GM06990 (cell line): ENCODE measurements at places on chromosomes 4 and X.

DNA sequence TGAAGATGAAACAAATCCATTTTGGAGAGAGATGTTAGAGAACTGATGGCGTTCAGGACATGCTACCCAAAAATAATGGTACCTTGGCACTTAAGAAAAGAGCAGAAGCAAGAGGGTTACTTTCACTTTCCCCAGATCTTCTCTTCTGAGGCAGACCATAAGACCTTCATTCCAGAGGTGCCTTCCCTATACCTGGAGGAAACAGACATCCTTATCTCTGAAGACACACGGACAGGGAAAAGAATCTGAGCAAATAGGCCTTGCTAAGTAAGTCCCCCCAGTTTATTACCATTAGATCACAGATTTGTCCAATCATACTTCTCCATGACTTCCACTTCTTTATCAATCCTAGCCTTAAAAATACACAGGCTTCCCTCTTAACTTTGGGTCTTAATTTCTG is 2.0 kb upstream of the FGF2 start:
- no peak for DNase-seq

DNA sequence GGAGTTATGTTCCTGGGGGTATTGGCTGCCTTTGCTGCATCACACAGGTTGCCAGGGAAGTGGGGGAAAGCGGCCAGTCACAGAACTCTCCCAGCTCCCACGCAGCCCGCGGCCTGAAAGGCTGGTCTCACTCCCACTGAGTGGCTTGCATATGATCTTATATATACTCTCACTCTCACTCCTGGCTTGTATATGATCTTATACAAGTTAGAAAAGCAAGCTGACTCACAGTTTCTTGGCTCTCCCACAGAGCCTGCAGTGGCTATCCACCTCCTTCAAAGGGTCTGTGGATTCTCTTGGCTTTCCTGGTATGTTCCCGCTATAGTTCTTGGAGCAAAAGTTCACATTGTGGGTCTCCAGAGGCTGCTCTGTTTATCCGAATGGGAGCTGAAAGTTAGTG is 833.5 kb upstream of the GALNTL6 start:
- DNase-seq: no peak

DNA sequence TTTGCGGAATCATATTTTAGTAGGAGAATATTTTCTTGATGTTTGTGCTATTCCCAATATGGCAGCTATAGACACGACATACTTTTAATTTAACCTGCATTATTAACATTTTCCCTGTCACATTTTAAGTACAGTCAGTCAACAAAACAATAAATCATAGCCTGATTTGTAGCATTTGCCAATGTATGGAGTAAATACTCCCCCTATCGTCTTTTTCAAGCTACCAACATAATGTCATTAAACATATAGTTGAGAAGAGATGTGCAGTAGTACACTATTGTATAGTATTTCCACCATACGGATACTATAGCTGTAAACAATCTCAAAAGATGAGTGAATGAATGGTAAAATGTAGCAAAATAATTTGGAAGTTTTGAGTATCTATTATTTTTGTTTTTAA is 303.7 kb upstream of the MAGEB2 start:
- DNase-seq: no peak

DNA sequence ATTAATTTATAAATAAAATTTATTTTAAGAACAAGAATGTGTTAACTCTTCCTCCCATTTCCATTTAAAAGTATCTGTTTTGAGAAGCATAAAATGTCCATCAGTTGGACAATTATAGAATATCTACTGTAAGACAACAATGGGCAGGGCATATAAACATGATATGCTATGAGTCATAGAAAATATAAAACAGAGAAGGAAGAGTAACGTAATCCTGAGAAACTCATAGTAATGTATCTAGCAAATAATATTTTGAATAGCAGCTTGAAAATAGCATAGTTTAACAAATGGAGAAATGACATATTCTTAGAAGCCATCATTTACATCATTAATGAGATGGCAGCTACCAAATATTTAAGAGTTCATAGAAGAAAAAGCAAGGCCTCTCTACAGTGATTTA is 820.3 kb upstream of the PCDH10 start:
- no peak for DNase-seq

- DNase-seq: no peak
Measured at GRCh38 chr4:119643306-119644042, 14.9 kb upstream of the PDE5A start.

GRCh38 chr4:118099106-118099505 is 64.8 kb downstream of the NDST3 start:
- DNase-seq: no peak

DNA sequence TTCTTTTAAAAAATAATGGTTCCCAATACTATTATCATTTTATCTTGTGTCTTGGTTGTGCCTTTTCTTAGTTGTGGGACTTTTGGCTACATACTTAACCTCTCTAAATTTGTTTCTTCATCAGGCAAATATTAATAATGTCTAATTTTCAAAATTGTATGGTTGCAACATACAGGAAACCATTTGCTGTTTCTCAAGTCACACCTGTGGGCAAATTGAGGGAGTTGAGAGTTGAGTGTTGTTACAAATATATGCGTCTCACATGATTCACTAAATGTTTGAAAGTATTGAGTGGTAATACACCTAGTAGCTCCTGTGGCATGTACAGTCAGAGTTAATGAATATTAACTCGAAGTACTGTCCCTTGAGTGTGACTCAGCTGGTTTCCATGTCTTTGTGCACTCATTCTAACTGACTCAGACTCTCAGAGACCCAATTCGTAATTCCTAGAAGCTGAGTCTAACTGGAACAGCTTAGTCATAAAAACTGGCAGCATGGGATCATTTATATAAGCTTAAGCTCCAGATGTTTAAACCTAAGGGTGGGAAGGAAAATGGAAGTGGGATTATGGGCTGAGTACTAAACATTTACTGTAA is 802.4 kb downstream of the TRIML1 start:
- no peak for DNase-seq

DNA sequence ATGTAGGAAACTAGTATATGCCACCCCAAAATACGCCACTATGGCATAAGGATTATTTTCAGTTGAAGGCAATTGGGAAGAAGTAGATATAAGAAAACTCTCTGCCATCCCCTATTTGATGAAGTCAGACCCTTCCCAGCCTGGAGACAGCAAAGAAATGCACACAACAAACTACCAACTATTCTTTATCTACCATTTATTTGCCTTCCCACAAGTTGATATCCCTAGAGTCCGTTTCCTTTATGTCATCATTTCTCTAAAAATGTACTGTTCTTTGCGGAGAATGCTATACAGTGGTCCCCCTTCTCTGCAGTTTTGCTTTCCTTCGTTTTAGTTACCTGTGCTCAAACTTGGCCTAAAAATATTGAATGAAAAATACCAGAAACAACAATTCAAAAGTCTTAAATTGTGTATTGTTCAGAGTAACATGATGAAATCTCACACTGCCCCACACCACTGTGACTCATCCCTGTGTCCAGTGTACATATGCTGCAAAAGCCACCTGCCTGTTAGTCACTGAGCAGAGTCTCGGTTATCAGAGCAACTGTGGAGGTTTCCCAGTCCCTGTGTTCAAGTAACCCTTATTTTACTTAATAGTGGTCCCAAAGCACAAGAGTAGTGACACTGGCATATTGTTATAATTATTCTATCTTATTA is 152.3 kb downstream of the WDFY3 start:
- no peak for DNase-seq

DNA sequence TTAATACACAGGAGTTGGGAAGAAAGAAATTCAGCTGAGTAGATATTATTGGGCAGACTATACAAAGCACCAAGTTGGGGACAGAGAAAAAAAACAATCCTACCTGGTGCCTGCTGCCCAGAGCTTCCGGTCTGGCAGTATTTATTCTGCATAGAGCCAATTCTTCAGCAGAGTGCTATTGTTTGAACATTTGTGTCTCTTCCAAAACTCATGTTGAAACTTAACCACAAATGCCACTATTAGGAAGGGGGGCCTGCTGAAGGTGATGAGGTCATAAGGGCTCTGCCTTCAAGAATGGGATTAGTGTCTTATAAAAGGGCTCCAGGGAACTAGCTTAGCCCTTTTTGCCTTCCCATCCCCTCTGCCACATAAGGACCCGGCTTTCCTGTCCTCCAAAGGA is 136.2 kb downstream of the EVC2 start:
- no peak for DNase-seq

DNA sequence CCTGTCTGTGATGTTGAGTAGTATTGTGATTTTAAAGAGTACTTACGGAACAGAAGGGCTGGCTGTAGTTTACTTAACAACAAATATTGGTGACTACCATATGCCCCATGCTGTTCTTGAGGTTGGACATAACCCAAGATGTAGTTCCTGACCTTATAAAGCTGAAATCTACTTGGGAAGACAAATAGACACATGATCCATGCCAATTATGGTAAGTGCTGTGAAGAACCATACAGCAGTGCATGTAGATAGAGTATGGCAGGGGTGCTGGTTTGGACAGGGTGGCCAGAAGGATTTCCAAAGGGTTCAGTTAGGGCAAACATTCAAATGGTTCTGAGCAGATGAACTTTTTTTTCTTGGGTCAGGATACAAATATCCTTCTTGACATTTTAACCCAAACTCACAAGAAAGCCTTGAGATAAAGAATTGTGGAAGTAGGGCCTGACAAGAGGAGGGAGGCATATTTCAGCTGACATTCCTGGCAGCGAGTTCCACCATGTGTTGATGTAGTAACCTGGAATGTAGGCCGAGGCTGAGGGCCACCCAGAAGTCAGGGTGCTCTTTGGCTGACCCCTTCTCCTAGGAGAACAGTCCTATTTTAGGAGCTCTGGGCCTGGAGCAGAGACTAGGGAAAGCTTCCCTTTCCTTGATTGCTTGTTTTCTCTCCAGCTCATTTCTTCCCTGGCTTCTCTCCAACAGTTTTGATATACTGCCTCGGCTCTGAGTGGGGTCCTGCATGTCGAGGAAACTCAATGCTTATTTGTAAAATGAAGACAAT is 74.2 kb downstream of the FREM3 start:
- no peak for DNase-seq

DNA sequence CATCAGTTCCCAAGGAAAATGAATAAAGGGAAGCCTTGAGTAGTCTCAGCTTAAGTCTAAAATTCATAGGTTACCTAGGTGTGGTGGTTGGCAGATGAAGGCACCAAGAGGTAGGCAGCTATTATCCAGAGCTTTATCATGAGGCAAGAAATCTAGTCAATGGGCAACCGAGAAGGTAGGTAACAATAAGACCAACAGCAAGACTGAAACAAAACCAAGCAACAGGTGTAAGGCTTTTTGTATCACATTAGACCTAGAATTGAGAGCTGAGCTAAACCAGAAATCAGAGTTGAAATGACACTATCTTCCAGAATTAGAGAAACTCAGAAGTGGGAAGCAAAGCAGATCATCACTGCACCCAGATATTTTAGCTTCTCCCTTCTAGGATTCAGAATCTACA is 117.1 kb downstream of the CAMK2D start:
- DNase-seq: no peak

DNA sequence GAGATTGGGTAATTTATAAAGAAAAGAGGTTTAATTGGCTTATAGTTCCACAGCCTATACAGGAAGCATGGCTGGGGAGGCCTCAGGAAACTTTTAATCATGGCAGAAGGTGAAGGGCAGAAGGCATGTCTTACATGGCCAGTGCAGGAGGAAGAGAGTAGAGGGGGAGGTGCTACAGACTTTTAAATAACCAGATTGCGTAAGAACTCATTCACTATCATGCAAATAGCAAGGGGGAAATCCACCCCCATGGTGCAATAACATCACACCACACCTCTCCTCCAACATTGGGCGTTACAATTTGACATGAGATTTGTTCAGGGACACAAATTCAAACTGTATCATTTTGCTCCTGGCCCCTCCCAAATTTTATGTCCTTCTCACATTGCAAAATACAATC is 353.8 kb upstream of the PABPC5 start:
- DNase-seq: no peak

GRCh38 chr4:147134536-147135210 is 189.0 kb upstream of the TTC29 start:
- no peak for DNase-seq

GRCh38 chrX:27591938-27592337 is 1.8 kb downstream of the DCAF8L2 start:
- no peak for DNase-seq

DNA sequence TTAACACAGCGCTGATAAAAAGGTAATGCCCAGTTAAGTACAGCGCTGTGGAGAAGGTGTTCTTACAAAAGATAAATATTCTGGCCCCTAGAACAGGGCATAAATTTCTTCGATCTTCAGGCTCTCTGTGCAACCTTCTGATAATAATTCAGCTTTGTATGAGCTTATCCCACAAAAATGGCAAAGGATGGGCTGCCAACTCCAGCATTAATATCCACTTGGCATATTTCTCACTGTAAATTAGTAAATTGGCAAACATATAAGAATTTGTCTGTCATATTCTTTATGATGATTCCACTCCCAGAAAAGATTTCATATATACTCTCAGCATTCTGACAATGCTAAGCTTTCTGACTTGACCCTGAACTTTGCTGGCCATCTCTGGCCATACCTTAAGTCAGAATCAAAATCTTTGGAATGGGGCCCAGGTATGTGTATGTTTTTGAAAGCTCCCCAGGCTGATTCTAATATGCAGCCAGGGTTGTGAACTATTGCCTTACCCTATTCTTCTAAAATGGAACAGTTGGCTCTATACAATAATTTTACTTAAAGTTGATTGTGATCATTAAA is 134.8 kb downstream of the FRYL start:
- no peak for DNase-seq

DNA sequence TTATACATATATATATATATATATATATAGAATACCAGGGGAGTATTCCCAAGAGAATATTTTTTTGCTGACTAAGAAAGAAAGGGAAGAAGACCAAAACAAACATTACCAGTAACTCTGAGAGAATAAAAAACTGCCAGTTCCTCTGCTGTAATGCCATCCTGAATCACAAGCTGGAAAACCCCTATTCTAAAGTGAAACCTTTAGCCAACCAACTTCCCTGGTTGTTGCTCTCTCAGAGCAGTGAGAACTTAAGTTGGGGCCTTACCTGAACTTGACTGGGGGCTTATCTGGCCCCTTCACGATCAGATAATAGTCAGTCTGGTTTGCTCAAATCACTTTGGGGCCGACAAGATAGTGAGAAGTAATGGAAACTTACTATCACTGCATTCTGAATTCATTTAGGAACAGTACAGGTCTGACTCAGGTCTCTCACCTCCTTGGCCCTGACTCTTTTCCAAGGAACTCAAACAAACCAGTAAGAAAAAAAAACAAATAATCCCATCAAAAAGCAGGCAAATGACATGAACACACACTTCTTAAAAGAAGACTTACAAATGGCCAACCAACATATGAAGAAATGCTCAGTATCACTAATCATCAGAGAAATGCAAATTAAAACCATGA is 62.5 kb downstream of the CD40LG start:
- no peak for DNase-seq

GRCh38 chrX:698206-698605 is 67.6 kb downstream of the SHOX start:
- no peak for DNase-seq

GRCh38 chr4:147954850-147955249 is 223.0 kb downstream of the ARHGAP10 start:
- DNase-seq: no peak

DNA sequence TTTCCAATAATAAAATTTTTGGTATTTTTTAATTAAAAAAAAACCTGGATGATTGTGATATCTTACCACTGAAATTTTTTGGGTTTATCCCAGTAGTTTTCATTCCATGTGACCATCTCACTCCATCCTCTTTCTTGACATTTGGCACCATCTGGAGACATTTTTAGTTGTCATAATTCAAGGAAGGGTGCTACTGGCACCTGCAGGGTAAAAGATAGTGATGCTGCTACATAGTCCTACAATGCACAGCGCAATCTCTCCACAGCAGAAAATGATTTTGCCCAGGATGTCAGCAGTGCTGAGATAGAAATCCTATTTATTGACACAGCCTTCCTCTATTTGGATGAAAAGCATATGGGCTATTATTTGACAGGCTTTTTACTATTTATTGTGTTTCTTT is 79.3 kb downstream of the RBPJ start:
- no peak for DNase-seq
